ENCODE measurements at places on chromosomes 7 and 10.

GRCh38 chr7:30348083-30348560, 63.7 kb downstream of the ZNRF2 start:
- DNase-seq = peak; percentile 22

DNA sequence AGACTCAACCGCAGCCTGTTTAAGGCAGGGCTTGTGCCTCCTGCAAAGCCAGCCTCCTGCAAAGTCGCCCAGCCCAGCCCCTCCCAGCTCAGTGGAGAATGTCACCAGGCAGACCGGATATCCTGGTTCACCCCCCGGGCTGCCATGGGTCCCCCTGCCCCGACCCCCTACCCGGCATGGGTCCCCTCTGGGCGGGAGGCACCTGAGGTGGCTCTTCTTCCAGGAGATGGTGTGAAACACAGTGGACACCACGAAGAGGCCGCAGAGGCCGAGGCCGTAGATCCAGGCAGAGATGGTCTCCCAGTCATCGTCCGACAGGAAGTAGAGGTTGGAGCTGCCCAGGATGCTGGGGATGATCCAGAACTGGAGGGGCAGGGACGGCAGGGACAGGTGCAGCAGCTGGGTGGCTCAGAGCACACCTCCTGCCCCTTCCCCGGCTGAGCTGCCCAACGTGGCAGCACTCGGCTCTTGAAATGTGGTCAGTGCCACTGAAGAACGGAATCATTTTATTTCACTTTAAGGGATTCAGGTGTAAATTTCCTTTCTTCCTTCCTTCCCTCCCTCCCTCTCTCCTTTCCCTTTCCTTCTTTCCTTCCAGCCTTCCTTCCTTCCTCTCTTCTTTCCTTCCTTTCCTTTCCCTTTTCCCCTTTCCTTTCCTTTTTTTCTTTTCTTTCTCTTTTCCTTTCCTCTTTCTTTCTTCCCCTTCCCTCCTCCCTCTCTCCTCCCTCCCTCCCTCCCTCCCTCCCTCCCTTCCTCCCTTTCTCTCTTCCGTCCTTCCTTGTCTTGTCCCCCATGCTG, 36.7 kb upstream of the RADIL start:
- no peak for DNase-seq

DNA sequence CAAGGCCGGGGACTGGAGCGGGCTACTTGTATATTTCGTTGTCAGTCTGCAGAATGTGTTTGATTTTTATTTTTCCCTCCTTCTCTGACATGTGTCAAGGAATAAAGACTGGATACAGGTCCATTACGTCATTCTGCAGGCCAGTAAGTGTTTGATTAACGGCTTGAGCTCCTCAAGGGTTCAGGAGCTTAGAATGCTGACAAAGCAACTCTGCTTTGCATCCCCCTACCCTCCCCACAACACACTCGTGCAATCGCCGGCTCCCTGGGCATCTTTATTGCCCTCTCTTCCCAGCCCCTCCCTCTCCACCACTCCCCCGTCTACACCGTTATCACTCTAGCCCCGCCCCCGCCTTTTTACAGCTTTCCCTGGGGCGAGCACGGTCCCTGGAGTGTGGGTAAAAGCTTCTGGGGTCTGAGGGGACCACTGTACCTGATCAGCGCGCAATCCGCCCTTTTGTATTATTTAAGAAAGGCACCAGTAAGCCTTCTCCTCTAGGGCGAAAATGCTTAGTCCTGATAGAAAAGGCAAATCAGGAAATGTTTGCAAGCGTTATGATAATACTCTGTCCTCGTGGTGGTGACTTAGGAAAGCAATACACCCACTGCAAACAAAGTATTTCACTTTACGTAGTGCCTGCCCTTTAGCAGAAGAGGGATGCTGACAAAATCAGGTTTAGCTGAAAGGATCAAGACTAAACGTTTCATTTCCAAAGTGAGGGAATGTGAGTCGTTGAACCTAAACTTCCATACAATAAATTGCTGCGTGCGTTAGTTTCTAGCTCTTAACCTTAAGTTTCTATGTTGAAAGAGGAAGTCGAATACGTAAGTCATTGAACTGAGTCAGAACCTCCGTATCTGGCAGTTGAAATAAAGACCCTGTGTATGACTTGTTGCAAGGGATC, 1.4 kb upstream of the CREB5 start:
- DNase-seq = no peak

DNA sequence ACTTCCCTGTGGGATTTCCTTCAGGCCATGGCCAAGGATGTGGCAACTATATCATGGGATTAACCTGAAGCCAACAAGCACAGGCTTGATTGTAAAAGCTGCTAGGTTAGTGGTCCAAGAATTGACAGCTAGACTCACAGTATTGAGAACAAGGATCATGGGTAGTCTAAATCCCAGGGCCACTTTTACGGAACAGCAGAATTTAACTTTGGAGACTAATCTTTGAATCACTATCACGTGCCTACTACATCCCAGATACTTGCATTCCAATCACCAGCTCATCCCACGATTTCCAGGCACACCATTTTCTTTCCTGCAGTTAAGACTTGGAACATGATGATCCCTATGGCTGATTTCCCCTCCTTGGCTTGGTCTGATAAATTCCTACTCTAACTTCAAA, 65.6 kb upstream of the ADO start:
- DNase-seq = no peak

GRCh38 chr7:13702251-13702650, 287.2 kb downstream of the ETV1 start:
- no peak for DNase-seq

GRCh38 chr7:131538813-131539179, 17.6 kb downstream of the PODXL start:
- no peak for DNase-seq

DNA sequence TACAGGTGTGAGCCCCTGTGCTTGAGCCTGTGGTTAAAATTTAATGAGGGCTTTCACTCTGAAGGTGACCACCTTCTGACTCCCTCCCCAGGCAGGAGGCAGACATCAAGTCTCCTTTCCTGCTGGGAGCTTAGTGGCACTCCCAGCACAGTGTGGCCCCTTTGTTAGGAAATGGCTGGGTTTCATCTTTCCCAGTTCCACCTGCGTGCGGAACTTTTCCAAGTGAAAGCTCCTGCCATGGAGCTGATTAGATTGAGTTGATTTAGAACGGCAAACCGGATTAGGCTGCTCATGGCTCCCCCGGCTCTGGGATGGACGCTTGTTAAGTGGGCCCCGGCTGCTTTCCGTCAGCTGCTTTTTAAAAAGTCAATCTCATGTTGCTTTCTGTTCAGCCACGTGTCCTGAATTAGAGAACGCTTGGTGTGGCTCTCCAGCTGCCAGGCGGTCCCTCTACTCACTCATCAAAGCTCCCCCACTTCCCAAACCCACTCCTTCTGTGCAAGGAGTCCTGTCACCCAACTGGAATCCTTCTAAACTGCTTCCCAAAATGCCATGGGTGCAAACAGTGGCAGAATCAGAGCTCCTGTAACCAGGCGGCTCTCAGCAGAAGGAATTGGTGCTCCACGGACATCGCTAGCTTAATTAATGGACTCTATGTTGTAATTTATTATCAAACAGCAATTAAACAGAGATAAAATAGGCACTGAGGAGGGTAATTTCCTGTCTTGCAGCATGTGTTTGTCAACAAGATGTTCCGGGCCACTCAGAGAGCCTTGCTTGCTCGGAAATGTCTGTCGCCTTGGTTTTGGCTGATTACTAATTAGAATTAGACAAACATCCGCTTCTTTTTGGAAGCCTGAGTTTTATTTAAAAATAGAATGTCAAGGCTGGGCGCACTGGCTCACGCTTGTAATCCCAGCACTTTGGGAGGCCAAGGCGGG, 551.2 kb downstream of the GALNT17 start:
- no peak for DNase-seq

DNA sequence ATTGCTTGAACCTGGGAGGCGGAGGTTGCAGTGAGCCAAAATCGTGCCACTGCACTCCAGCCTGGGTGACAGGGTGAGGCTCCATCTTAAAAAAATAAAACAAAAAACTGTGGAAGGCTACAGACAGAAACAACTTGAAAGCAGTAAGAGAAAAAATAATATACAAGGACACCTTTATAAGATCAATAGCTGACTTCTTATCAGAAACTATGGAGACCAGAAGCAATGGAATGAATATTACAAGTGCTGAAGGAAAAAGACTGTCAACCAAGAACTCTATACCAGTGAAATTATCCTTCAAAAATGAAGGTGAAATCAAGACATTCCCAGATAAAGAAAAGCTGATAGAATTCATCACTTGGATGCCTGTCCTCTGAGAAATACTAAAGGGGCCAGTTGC, 49.0 kb downstream of the RBAK start:
- DNase-seq = no peak
